Activated T-helper 9 cell treated with anti-CD3 and anti-CD28 coated beads, Interleukin-2, amount 50 U/mL, for 16 hours (primary cell): ENCODE measurements at places on chromosomes 16 and 17.

GRCh38 chr17:27974531-27975145 lies 67.8 kb upstream of the NLK start:
- no peak for DNase-seq

DNA sequence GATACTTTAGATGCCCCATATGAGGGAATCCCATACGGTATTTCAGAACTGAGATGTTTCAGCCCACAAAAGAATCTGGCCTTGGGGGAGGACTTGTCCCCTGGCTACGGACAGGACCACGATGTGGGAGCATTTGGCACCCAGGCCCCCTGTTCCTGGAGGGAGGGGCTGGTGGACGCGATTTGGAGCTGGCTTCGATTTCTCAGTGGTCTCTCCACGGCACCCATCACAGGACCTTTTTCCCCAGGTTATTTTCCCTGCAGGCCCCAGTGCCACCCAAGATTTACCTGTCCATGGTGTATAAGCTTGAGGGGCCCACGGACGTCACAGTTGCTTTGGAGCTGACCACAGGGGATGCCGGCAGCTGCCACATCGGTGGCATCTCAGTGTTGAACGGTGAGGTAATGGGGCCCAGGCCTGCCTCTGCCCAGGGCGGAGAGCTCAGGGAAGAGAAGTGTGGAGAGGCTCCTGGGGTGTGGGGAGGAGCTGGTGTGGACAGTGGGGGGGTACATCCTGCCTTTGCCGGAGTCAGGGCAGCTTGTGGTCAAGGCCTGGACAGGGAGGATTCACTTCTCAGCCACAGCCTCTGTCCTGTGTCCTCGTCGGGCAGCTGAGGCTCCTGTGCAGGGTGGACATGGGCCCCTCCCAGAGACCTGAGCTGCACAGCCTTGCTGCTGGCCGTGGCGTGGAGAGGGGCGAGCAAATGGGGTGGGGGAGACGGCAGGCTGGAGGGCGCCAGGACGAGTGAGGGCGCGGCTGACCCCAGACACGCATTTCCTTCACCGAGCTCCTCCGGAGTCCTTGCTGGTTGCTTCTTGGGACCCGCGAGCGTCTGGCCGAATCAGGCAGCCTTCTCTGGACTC lies 9.9 kb downstream of the ENGASE start:
- no peak for DNase-seq

GRCh38 chr16:68237243-68238028 lies 1.5 kb upstream of the ESRP2 start:
- peak; percentile 85 for DNase-seq

- DNase-seq = no peak
Observed at GRCh38 chr17:55567240-55568214, 56.3 kb upstream of the SMIM36 start.

DNA sequence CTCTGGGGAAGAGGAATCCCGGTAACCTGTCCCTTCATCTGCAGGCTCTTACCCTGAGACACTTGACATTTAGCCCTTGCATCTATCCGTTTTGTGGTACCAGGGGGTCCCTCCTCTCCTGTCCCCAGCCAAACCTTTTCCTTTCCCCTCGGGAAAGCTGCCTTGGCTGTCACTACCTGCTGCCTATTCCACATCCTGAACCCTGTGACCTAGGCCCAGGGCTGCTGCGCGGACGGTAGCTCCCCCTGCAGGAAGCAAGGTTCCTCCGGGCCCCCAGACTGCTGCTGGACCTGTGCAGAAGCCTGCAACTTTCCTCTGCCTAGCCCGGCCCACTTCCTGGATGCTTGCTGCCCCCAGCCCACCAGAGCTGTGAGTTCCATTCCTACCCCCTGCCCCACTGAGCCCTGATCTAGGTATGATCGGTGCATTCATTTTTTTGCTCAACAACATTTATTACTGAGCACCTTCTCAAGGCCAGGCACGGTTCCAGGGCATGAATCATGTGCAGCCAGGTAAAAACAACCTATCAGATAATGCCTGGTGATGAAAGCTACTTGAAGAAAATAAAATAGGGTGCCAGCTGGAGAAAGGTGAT lies 10.5 kb upstream of the ALDOA start:
- DNase-seq = peak; percentile 31

- DNase-seq = no peak
Observed at GRCh38 chr16:21563676-21564075, 35.7 kb upstream of the METTL9 start.
